Kasumi-1 (cell line): ENCODE measurements at places on chromosomes 6 and 20.

DNA sequence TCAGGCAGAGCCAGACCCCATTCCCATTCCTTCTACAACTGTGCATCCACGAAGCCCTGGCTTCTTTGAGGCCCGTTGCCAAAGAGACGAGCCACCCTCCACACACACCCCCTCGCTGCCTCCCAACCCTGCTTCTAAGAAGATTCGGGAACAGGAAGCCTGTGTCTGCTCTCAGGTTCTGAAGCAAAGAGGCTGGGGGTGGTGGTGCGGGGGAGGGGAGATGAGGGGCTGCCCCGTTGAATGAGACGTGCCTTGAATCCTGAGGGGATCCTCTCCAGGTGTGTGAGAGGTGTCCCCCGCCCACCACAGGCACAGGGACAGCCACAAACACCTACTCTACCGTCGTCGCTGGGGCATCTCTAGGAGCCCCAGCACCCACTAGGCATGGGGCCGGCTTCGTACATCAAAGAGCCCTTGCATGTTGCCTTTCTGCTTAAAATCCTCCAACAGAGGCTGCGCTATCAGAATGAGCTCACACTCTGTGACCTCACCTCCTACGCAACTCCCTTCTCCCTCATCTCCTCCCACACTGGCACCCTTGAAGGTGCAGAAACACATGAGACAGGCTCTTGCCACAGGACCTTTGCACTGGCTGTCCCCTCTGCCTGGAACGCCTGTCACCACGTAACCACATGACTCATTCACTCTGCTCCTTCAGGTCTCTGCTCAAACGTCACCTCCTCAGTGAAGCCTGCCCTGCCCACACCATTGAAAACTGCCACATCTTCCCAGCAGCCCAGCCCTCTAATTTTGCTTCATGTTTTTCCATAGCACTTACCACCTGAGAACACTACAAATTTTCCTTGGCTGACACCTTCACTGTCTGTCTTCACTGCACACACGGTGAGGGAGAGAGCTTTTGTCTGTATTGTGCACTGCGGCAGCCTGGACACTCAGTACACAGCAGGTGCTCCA, 58.5 kb downstream of the PREX1 start:
- no peak for DNase-seq

DNA sequence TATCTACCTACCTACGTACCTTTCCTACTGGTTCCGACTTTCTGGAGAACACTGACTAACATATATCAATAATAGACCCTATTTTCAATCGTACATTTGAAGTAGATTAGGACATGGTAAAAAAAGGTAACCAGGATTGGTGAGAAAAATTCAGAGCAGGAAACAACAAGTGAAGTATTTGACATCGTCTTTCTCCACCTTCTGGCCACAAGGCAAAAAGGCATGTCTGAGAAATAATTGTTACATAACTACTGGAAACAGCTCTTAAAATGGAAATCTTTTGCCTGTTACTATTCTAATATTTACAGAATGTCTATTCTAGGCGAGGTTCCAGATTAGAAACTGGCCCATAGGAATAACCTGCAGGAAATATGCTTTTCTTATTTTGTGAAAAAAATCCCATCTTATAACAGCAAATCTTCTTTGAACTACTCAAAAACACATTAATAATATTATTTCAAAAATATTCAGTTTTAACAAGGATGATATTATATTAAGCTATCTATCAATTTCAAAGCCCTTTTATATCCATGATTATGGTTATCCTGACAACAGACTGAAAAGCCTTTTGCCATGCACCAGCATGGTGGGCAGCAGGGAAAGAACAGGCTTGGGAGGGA, 80.8 kb downstream of the RCAN2 start:
- peak; percentile 77 for DNase-seq

DNA sequence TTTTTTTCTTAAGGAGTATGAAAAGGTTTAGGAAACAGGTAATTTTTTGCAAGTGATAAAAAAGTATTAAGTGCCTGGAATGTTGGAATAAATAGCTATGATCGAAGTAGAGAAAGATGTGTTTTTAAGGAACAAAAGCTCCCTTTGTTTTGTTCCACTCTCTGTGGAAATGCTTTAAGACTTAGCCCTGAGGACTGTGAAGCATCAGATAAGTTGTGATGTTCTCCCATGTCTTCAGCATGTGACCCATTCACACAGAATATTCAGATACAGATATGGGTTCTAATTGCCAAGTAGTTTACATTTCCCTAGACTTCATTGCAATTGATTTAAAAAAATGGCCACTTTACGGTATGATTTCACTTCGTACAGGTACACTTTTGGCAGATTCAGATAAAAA, 80.6 kb downstream of the KCNQ5 start:
- no peak for DNase-seq

DNA sequence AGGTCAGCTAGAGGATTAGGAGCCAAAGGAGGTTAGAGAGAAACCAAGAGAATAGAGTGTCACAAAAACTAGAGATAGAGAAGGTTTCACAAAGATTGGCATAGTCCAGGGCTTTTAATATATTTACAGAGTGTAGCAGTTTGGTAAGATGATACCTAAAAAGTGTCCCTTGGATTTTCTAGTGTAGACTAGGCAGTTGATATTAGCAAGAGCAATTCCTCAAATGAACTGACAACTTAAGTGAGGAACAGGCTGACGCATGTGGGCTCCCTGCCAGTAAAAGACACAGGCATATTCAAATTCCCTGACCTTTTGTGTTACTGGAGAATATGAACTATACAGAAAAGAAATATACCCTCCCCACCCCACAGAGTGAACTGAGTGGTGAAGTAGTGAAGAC, 40.1 kb downstream of the VTA1 start:
- no peak for DNase-seq

DNA sequence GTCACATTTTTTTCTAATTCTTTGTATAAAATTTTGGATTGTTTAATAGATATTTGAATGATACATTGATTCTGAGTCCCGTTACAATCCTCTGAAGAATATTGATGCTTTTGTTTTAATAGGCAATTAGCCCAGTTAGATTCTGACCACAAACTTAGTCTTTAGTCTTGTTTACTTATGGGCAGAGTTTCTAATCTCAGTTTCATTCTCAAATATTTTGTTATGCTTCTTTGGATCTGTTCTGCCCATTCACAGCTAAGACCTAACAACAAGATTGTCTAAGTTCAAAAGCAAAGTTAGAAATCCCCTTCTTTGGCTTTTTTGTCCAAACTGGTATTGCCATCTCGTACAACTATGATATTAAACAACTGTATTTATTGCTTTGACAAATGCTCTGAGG, 58.0 kb downstream of the TBXT start:
- DNase-seq, result no peak

- no peak for DNase-seq
Observed at GRCh38 chr6:22302838-22303237, 6.0 kb upstream of the PRL start.

DNA sequence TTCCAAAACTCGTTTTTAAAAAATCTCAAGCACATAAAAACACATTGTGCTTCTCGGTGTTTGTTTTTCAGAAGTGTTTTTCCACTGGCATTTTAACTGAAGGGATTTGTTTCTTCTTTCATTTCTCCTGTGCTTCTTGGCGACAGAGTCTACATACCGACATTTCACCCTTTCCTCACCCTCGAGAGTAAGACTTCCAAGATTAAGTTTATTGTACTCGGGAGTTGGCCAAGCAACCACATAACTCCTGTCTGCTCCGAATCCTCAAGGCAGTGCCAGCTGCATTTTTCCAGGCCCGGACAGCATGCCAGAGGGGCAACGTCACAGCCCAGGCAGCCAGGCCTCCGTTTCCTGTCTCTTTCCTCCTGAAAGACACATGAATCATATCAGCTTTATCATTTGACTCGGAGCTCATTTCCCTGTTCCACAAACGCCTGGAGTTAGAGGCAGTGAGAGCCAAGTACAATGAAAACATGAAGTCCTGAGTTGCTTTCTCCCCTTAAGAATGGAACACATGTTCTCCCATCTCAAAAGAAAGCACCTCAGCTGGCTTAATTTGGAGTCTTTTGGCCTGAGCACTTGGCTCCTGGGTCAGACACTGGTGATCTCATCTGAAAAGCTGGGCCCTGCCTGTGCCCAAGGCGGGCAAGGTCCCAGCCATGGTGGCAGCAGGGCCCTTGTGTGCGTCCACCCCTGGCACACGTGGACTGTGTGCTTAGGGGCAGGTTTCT, 23.2 kb upstream of the FAM50B start:
- DNase-seq, result no peak

- no peak for DNase-seq
Observed at GRCh38 chr6:38155621-38156204, 336.2 kb downstream of the ZFAND3 start.

DNA sequence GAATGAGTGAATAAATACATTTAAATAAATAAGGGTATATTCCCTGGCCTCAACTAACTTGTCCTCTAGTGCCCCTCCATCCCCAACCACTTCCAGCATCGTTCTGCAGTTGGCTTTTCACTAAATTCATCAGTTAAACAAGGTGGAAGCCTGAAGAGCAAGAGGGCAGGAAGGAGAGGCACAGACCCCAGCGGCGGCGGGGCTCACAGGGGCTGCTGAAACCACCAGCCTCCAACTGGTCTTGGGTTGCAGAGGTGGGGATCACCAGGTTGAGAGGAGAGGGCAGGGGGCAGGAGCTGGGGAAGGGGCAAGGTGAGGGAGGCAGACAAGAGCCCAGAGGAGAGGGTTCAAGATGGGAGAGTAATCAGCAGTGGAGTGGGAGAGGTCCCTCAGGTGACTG, 27.1 kb downstream of the KCNK5 start:
- DNase-seq, result no peak

DNA sequence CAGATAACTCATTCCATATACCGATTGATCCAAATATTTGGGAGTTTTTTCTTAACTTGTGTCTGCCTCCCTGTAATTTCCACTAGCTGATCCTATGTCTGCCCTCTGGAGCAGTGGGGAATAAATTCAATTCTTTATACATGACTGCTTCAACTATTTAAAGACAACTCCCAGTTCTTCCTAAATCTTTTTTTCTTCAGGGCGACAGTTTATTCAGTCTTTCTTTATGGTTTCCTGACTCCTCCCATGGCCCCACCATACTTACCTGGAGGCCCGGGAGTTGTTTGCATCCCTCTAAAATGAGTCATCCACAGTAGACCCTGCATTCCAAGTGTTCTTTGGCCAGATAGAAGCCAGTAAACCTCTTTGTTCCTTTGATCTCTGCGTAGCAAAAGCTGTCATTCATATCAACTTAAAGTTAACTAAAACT, 73.6 kb downstream of the LCA5 start:
- DNase-seq, result no peak

DNA sequence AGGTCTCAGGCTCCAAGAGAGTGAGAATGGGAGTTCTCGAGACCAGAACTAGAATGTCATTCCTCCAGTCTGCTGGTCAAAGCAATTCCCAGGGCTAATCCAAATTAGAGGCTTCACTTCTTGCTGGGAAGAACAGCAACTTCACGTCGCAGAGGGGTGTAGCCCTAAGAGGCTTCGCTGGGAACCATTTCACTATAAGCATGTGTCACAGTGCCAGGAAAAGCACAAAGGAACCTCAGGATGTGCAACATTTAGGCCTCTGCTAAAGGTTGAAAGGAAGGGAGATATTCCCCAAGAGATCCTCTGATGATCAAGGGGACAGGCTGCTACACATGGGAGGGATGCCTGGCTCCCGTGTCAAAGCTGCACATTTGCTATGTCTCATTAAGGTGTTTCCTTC, 35.9 kb upstream of the NXT1 start:
- DNase-seq, result no peak

DNA sequence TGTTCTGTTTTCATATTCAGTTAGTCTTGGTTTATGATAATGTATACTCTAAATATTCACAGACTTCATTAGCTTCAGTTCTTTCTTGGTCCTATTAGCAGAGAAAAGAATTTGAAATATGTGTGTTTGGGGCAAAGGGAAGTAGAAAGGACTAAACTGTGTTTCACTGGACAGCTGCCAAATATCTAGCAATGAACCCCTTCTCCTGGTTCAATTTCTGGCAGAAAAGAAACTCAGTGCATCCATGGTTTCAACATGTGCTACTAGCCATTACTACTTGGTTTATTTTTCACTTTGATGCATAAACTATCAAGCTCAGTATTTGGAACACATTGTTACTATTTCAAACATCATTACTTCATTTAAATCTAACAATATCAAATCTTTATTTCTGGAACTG, 43.6 kb downstream of the FBXL4 start:
- no peak for DNase-seq

DNA sequence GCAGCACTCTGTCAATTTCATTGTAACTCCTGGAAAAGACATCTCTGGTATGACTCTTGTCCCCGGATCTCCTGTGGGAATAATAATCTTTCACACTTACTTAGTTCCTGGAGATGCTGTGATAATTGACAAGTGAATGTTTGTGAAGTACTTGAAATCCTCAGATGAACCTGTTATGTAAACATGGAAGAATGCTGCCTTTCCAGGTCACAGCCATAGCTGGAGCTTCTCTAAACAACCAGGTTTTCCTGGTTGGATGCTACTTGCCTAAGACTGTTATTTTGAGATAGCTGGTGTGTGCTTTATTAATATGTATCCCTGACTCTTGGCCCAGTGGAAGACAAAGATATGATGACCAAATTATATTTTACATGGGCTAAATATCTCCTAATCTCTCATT, 228.6 kb downstream of the KCNQ5 start:
- no peak for DNase-seq

DNA sequence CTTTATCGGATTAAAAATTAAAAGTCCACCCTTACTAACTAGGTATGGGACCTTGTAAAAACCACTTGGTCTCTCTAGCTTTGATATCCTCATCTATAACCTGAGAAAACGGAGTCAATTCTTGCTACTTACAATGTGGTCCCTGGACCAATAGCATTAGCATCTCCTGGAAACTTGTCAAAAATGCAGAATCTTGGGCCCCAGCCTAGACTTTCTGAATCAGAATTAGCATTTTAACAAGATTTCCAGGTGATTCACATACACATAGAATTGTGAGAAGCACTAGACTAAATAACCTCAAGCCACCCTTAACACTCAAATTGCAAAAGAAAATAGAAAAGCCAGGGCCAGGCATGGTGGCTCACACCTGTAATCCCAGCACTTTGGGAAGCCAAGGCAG, 96.6 kb downstream of the RNGTT start:
- DNase-seq, result no peak

DNA sequence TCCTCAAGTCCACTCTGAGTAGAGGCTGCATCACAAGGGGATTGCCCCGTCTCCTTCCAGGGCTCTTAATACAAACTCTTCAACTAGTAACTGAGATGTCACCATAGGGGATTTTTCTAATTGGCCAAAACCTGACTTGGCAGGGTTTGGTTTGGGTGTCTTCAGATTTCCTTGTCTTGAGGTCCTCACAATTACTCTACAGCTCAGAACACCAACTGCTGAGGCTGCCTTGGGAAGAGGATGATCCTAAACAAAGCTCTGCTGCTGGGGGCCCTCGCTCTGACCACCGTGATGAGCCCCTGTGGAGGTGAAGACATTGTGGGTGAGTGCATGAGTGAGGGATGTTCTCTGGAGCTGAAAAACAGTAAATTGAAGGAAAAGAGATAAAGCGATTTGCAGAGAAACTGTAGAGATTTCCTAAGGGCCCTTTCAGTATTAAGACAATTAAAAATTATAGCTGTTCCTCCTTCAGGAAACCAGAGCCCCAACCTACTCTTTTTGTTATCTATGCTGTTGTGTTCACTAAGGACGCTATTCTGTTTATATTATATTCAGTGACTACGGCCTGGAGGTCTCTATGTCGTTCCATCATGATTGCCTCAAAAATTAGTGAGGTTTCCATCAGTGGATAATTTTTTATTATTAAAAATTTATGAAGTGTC, at the start of gene HLA-DQA1:
Gene HLA-DQA1, plus strand, starts transcription at position 188 of the 662 bp plus-strand sequence. Its CDS starts 53 bp downstream, at position 241.
- DNase-seq, result no peak
